NCI-H2081 (cell line): ENCODE measurements at places on chromosomes 16 and 17.

- no peak for DNase-seq
Measured at GRCh38 chr16:5466551-5466950, 369.0 kb upstream of the EEF2KMT start.

- no peak for DNase-seq
Measured at GRCh38 chr16:85561248-85562092, 51.7 kb upstream of the GSE1 start.

DNA sequence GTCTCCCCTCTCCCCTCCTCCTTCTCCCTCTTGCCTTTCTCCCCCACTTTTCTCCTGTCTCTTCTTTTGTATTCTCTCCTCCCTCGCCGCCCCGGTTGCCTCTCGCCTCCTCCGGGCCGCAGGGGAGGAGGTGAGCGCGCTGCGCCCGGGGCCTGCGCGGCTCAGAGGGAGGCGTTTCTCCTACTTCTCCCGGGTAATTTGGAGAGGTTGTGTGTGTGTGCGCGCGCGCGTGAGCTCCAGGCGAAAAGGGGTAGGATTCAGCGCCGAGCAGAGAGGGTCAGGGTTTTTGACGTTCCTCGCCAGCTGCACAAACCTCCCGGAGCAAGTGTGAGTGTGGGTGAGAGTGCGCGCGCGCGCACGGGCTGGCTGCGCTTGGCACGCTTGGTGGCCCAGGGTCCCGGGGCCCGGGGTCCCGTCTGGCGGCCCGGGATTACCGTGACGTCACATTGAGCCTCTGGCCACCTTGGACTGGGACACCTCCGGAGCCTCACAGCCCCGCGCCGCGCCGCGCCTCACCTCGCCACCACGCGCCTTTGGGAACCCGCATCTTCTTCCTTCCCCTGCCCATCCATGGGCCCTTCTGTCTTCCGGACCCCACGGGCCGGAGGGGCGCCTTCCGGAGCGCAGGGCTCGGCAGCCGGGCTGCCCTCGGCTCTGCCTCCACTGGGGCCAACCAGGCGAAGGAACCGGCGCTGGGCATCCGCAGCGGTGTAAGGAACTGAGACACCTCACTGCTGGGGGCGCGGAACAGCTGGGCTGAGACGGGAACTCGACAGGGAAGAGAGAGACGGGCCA is 479 bp downstream of the IRX6 start:
- DNase-seq = no peak

DNA sequence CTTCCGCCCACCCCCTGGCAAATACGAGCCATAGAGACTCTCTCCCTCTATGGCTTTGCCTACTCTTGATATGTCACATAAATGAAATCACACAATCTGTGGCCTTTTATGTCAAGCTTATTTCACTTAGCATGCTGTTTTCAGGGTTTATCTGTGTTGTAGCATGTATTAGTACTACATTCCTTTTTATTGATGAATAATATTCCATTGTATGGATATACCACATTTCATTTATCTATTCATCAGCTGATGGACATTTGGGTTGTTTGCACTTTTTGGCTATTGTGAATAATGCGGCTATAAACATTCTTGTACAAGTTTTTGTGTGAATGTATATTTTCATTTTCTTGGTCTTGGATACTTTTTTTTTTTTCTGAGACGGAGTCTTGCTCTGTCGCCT is 37.0 kb upstream of the DHX8 start:
- no peak for DNase-seq

- no peak for DNase-seq
Measured at GRCh38 chr17:80737106-80738019, 192.7 kb downstream of the RPTOR start.

DNA sequence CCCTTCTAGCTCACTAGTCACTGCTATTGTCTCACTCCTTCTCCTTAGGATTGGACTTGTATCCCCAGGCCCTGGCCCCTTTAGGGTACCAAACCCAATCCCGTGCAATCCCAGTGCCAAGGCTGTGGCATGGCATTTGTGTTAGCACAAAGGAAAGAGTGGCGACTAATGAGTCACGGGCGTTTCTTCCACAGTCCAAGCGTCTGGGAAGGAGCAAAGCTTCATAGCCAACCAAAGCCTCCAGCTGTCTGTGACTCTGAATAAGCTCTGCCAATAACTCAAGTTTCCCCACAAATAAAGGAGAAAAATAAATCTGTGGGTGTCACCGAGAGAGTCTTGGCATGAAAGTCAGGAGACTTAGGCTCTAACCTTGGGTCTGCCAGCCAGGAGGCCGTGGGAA is 54.6 kb upstream of the COX10 start:
- DNase-seq = no peak

DNA sequence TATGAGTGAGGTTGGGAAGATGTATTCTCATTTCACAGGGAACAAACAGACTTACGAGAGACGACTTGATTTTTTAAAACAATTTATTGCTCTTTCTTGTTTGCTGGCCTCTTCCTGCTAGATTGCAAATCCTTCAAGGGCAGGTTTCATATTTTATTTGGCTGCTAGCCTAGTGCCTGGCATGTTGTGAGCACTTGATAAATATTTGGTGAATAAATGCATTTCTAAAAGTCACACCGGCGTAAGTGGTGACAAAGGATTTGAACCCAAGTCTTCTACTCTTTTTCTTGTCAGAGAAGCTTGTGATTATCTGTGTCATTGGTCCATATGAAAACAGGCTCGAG is 1.4 kb downstream of the WWP2 start:
- DNase-seq = no peak

DNA sequence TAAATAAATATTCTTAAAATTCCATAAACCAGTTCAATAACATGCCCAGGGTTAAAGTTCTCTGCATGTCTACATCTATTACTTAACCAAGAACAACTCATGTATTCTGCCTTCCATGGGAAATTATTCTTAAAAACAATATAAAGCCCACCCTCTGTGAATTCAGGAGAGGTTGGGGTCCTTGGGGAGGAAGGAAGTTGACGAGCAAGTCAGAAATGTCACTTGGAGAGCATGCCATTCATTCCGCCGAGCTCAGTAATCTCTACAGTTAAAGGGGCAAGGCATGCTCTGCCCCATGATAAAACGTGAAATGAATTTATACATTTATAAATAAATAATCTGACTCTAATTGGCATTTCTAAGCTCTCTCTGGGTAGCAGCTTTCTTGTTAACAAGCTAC is 405.1 kb downstream of the TOX3 start:
- DNase-seq = no peak

DNA sequence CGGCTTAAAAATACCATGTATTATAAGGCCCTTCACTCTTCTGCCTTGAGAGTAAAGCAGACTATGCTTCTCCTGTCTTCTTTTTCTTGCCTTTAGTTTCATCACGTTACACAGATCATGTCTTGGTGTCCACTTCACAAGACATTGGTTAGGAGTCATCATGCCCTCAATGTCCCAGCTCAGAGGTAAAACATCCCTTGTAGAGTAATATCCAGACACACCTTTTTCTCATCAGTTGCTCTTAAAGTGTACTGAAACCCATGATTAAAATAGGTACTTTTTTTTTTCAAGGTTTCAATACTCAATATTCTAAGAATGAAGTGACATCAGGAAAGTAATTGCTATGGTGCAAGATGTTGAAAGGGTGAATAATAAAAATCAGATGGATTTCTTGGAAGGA is 267.8 kb downstream of the PMP22 start:
- no peak for DNase-seq
